ENCODE measurements at places on chromosomes 3 and 15.

GRCh38 chr3:195137638-195138588 is 133.0 kb downstream of the XXYLT1 start:
- no peak for DNase-seq

GRCh38 chr15:24745290-24745689 is 69.7 kb downstream of the NPAP1 start:
- no peak for DNase-seq

- DNase-seq, result no peak
Observed at GRCh38 chr3:23649448-23649847, 156.3 kb upstream of the UBE2E1 start.

GRCh38 chr3:81173514-81173913 is 587.9 kb downstream of the GBE1 start:
- DNase-seq, result no peak

GRCh38 chr3:183583331-183584245 is 28.1 kb upstream of the KLHL6 start:
- no peak for DNase-seq

GRCh38 chr15:65146438-65146837 is 12.8 kb upstream of the PDCD7 start:
- DNase-seq, result no peak

DNA sequence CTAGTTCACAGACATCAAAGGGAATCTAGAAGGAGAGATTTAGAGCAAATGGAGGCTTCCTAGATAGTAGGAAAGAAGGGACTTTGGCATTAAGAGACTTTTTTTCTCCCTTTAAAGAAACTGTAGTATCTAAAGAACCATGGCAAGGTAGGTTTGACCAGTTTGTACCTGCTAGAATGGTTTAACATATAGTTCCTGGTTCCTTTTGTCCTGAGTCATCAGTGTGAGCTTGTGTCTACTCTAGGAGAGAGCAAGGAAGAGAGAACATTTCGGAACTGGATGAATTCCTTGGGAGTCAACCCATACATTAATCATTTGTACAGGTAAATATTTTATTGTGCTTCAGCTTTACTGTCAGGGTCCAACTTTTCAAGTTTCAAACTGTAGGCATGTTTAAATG is 29.6 kb upstream of the TRPC1 start:
- no peak for DNase-seq

DNA sequence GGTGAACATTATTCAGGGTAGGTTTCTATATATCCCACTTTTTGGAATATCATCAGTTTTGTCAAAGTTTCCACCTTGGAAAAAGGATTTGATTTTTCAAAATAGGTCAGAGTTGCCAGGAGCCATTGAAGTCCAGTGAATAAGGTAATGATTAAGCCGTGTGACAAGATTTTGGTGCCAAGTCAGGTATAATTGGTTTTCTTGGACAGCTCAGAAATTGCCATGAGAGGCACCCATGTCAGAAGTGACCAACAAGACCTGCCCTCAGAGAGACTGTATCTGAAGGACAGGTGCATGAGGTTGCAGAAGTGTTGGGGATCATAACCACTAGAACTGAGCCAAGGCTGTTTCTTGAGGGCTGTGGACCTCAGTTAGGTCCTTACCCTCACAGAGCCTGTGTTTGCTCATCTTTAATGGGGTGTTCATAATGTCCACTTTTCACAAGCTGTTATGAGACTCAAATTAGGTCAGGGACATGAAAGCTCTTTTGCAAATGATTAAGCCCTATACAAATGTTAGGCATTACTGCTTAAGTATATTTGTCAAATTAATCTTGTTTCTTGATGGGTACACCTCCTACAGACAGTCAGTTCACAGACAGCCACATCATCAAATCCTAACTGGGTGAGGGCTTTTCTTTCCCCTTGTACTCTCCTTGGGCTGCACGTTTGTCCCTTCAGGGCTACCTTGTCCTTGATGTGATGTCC is 32.3 kb downstream of the CASR start:
- DNase-seq, result no peak

GRCh38 chr3:182490596-182491491 is 302.5 kb upstream of the ATP11B start:
- no peak for DNase-seq

GRCh38 chr3:64454179-64454578 is 228.9 kb upstream of the PRICKLE2 start:
- no peak for DNase-seq

DNA sequence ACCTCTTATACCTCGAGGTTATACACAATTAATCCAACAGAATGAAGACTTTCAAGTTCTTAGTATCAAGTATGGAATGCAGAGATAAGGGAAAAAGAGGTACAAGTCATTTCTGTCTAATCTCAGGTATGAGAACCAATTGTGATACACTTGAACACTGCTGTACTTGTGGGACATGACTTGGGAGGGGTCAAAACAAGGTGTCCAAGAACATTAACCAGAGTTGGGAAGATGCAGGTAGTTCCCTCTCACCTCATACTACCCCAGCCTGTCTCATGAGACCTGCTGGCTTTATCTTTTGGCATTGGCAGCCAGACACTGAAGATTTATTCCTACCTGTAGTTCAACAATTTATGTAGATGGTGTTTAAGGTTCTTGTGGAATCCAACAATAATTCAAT is 209.7 kb downstream of the NR1D2 start:
- DNase-seq, result no peak
